Stimulated activated CD8-positive, alpha-beta memory T cell treated with anti-CD3 and anti-CD28 coated beads, Interleukin-4, amount 100 ng/mL, for 4 hours (primary cell): ENCODE measurements at places on chromosomes 2 and 18.

GRCh38 chr2:10990561-10991111, 78.9 kb downstream of the KCNF1 start:
- no peak for DNase-seq

DNA sequence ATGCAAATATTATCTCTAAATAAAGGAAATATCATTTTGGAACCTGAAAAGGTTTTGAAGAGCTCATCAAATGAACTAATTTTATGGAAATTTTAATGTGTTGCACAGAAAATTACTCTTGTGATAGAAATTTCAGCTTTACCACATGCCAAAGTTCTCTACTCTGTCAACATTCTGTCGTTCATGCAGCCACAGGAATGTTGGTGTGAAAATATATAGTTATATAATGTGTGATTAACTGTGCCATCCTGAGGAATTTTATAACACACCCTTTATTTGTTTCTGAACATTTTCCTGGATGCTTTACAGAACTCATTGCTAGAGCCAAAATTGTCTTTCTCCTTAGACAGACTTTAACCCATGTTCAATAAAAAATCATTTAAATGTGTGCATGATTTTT, 202.5 kb upstream of the SLC8A1 start:
- DNase-seq = no peak

- DNase-seq = no peak
These were observed 104.5 kb downstream of the CDCA7 start for GRCh38 chr2:173458991-173459780.

- no peak for DNase-seq
These were observed 195.7 kb upstream of the TWIST2 start for GRCh38 chr2:238652053-238652770.

DNA sequence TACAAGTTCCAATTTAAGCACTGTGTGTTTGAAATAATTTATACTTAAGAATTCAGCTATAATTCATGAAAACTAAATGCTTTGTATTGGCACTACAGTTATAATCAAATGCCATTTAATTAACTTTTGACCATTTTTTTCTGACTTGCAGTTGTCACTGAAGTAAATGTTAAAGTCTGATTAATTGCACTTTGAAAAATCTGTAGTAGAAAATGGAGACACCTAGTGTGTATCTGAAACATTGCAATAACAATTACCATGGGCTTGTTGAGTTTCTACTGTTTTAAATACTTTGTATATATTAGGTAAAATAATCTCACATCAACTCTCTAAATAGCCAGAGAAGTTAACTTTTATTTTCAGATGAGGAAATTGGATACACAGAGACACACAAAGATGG, 458.6 kb upstream of the FSIP2 start:
- DNase-seq = no peak

DNA sequence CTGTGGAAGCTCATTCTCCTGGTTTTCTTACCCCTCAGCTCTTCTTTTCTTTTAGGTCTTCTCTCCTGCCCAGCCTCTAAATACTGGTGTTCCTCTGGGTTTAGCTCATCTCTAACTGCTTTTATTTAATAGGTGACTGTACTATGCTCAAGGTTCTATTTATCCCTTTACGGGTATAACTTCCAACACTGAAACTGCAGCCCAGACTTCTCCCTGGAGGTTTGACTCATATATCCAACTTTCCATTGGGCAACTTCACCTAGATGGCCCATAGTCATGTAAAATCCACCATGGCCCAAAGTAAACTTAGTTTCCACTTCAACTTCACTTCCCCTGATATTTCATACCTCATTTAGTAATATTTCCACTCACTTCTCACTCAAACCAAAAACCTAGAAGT, 273.1 kb downstream of the PLCL1 start:
- DNase-seq = no peak

GRCh38 chr2:163800951-163801381, 65.2 kb upstream of the FIGN start:
- DNase-seq = no peak

- no peak for DNase-seq
These were observed 34.7 kb downstream of the RAD51AP2 start for GRCh38 chr2:17483496-17483895.

- no peak for DNase-seq
These were observed 334.8 kb downstream of the DYSF start for GRCh38 chr2:71788186-71788525.

GRCh38 chr2:72993147-72993932, 76.0 kb downstream of the EMX1 start:
- DNase-seq = no peak

- no peak for DNase-seq
These were observed 106.8 kb downstream of the SLC39A10 start for GRCh38 chr2:195763866-195764265.

- no peak for DNase-seq
These were observed 137.1 kb downstream of the COL6A3 start for GRCh38 chr2:237276716-237277490.

GRCh38 chr2:49807689-49808088, 653.4 kb upstream of the FSHR start:
- no peak for DNase-seq

- DNase-seq = no peak
These were observed 590.8 kb upstream of the CDH2 start for GRCh38 chr18:28767727-28768211.

GRCh38 chr2:55163274-55163721, 68.8 kb downstream of the CLHC1 start:
- DNase-seq = no peak

- DNase-seq = no peak
These were observed 43.7 kb downstream of the PTPN2 start for GRCh38 chr18:12840382-12840781.

- no peak for DNase-seq
These were observed 225.7 kb upstream of the SPOPL start for GRCh38 chr2:138275881-138276280.

GRCh38 chr2:68248806-68249205, 3.5 kb downstream of the PPP3R1 start:
- no peak for DNase-seq

DNA sequence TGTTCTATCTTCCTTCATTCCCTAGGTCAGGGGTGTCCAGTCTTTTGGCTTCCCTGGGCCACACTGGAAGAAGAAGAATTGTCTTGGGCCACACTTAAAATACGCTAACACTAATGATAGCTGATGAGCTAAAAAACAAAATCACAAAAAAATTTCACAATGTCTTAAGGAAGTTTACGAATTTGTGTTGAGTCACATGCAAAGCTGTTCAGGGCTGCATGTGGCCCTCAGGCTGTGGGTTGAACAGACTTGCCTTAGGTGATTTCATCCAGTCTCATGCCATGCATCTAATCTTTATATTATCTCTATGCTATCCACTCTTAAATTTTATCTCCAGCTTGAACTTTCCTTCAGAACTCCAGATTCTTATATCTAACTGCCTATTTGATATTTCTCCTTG, 80.1 kb downstream of the CCDC85A start:
- DNase-seq = no peak

DNA sequence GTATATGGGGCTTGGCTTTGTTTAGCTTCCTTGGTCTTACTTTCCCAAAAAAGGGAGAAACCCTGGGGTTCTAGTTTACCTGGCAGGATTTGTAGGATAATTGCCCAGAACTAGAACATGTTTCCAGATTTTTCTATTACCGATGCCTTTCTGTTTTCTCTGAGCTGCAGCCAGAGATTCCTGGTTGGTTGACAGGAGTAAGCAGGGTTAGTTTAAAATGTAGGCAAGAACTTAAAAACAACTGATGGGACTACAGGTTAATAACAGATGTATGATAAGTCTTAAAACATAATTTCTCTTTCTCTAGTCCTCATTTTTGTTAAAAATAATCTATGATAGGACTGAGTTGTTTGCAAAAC, 38.9 kb upstream of the GMCL1 start:
- DNase-seq = no peak

DNA sequence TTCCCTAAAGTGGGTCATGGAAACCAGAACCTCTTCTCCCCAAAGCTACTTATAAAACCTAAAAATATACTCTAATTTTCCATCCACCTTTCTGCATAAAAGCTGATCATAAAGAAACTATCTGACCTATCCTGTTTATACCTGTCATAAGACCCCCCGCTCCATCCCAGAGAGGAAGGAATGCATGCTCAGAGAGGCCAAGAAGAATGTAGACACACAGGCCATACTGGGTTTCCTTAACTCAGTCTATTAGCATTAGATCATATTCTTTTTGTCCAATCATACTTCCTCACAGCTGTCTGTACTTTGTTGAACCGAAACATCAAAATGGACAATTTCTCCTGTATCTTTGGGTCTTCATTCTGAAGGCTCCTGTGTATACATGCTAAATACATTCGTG, 52.3 kb downstream of the B3GNT2 start:
- DNase-seq = no peak

DNA sequence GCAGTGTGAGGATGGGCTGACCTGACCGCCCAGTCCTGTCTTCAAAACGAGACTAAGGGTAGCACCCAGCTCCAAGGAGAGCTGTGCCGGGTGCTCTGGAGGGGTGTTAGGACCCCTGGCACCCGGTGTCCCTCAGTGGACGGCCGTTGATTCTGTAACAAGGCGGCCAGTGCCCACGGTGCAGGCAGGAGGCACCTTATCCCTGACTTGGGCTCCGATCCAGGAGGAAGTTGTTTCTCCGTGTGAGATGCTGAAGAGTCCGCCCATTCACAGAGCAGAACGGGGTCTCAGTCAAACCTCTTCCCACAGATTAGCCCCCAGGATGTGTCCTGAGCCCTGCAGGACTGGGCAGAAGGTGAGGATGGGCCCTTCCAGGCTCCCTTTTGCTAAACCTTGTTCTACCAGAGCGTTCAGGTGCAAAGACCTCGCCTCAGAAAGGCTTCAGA, 123.0 kb downstream of the NFATC1 start:
- no peak for DNase-seq

DNA sequence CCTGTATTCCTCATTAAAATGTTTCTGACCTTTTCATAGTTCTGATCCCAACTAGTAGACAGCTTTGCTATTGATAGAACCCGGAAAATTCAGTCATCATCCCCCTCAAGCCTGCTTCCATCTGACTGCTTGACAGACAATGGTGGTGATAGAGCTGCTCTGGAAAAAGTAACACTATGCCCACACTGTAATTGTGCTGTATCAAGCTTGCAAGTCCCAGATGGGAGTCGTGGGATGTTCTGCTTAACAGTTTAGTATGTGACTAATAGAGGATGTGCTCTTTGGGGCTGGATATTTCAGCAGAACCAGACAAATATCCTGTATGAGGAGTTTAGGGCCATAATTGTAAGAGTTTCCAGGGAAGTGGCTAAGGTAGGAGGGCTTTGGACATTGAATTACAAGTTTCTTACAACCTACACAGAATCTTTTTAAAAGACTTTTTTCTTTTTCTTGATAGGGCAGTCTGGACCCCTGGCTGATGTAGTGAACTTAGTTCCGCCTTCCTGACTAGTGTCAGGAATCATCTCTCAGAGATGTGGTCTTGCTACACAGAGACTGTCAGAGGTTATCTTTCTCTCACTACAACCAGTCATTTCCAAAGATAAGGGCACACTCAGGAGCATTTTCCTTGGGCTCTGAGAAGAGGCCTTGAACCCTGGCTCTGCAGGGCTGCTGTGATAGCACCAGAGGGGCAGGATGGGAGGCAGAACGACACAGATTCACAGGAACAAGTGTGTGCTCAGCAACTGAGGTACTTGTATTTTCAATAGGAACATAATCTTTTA, 158.0 kb upstream of the RBMS1 start:
- DNase-seq = no peak

DNA sequence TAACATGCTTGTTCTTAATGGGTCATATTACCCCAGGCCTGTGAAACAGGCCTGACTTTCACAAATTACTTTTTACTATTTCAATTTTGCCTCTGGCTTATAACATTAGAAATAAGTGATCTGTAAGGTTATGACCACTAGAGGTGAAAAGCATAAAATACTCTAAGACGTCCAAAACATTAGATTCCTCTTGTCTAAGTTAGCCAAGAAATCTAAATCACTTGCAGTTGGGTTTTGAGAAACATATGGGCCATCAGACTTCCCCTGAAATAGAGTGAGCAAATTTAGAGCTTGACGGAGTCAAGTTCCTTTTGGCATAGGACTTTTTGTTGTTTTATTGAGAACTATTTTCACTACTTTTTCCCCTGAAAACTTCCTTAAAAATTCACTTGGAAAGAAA, 32.7 kb upstream of the RIT2 start:
- no peak for DNase-seq

DNA sequence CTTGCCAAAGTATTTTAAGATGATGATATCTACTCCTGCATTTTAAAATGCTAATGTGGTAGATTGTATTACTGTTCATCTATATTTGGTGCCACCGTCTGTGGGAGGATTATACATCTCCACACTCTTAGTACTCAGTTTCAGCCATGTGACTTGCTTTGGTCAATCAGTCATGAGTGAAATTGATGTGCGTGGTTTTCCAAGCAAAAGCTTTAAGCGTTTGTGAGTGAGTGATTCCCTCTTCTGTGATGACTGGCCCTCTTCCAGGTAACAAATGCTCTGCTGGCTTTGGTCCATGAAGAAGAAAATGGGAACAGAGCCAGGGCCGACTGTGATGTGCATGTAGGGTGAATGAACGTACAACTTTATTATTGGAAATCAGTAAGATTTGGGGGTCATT, 330.4 kb downstream of the LPIN1 start:
- DNase-seq = no peak

- no peak for DNase-seq
These were observed at the start of gene SYT4 for GRCh38 chr18:43277164-43277600. Gene SYT4, minus strand, starts transcription at chr18:43277490. Its CDS starts 209 bp downstream, at chr18:43277281.

DNA sequence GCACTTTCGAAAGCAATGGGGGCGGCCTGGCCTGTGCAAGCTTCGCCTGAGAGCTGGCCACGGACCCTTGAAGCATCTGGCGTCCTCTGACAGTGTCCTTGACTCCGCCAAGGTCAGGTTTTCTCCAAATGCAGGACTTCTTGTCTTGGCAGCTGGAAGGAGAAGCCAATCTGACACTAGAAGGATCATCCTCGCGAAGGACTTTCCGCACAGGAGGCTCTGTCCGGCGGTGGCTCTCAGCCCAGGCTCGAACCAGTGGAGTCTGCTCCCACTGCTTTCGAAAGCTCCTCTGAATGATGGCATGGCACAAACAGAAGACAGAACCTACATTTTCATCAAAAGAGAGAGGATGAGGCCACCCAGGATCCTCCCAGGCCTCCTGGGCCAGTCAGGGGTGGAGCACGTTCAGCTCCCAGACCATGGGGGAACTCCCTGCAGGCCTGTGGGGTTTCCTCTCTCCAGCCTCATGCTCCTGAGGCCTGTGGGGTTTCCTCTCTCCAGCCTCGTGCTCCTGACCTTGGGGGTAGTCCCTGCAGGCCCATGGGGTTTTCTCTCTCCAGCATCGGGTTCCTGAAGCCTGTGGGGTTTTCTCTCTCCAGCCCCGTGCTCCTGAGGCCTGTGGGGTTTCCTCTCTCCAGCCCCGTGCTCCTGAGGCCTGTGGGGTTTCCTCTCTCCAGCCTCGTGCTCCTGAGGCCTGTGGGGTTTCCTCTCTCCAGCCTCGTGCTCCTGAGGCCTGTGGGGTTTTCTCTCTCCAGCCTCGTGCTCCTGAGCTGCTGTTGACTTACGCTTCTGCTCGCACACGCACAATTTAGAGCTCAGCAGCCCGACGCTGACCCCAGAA, 396.5 kb upstream of the SALL3 start:
- DNase-seq = no peak
